A549 treated with Mapracorat at 1 μM for 4 hours (cell line): ENCODE measurements at places on chromosomes 11 and 22. TPM values are rescaled to one million over a fixed set of nuclear protein-coding genes. Genes with fewer than 3 reads are reported as not detected.

Gene LDHAL6A
- not detected in 5 replicates for total RNA-seq

Gene AASDHPPT
- total RNA-seq = 28.4 to 34.2 TPM (median 30.0 TPM) in 5 replicates

Gene DNAL4
- total RNA-seq = 6.9 to 11.4 TPM (median 10.6 TPM) in 5 replicates

Gene MMP27
- not detected in 5 replicates for total RNA-seq

Gene PATE1
- not detected in 5 replicates for total RNA-seq

Gene TEX54
- not detected in 5 replicates for total RNA-seq

Gene BSX
- total RNA-seq = not detected in 5 replicates

Gene IGLL1
- total RNA-seq = not detected in 5 replicates

Gene OR52I1
- total RNA-seq = not detected in 5 replicates
